ENCODE measurements at places on chromosomes 5 and 9.

- DNase-seq, result no peak
Measured at GRCh38 chr5:27124590-27124989, 86.2 kb upstream of the CDH9 start.

GRCh38 chr9:98159790-98160189 is 32.6 kb downstream of the CORO2A start:
- DNase-seq, result no peak

DNA sequence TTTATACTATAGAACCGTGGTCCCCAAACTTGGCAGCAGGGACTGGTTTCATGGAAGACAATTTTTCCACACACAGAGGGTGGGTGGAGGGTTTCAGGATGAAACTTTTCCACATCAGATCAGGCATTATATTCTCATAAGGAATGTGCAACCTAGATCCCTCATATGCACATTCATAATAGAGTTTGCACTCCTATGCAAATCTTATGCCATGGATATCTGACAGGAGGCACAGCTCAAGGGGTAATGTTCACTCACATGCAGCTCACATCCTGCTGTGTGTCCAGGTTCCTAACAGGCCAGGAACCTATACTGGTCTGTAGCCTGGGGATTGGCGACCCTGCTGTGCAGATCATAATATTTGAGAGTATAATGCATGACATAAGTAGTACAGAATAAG is 1802.2 kb upstream of the ACO1 start:
- DNase-seq, result no peak

DNA sequence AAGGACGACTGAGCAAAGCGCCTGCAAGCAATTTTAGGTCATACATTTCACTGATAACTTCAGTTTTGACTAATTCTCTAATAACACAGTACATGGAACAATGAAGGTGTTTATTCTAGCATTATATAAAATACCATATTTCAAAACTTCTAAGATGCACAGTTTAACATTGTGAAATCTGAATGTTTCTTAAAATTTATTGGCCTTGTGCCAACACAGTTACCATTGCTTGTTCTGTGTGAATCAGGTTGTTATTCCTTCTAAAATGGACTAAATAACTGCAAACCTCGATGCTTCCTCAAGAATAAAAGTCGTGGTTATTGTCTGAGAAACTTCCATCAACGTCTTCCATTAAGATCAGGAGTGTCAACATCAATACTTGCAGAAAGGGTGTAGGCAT is 8.0 kb downstream of the MCC start:
- DNase-seq, result no peak

DNA sequence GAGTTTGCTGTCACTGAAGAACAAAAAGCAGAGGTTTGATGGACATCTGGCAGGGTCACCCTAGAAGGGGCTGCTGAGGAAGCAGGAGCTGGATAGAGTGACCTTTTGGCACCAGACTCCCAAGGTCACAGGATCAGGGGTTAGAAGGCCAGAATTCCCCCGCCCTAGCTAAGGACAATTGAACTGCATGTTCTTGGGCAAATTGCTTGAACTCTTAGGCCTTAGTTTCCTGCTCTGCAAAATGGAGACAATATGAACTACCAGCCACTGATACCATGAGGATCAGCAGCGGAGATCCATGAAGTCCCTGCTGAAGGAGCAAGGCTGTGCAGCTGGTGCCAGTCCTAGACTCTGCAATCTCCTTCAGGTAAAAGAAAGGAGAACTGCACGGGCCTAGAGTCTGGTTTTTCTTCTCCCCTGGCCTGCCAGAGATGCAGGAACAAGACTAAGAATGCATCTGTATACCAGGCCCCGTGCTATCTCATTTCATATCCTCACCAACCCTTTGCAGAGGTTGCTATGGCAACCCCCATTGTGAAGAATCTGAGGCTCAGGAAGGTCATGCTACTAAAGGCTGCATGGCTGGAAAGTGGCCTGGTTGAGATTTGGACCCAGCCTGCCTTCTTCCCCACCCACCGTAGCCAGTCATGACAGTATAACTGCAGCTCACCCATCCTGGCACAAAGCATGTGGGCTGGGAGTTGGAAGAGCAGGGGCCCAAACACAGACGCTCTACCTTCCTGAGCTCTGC is 33.7 kb downstream of the CAMK2A start:
- no peak for DNase-seq

GRCh38 chr5:13253111-13253510 is 691.4 kb downstream of the DNAH5 start:
- no peak for DNase-seq

- no peak for DNase-seq
Measured at GRCh38 chr5:87674235-87674634, 261.5 kb upstream of the CCNH start.

DNA sequence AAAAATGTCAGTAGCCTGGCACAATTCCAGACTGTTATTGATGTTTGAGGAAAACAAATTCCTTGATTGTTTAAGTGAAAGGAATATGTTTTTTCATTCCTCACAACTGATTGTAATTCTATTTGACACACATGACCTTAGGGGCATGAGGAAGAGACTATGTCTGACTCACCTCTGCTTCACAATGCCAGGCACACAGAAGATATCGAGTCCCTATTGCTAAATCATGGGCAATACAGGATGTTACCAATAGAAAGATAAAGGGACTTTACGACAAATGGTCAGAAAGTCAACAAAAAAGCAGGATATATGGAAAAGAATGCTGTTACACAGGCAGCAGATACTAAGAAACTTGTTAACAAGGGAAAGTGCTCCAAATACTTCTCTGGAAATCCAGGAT is 1903.5 kb downstream of the EFNA5 start:
- no peak for DNase-seq

DNA sequence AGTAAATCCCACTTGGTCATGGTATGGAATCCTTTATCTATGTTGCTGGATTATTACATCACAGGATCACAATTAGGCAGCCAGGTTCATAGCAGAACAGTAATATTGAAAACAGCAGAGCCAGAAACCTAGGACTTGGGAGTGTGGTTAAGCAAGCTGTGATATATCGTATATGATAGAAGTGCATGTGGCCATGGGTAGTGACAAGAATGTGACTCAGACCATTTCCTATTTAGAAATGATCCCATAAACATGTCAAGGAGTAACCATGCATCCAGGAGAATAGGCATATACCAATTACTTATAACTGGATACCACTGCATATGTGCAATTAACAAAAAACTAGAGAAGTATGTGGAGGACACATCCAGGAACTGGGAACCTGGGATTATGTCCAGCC is 31.2 kb downstream of the AMBP start:
- DNase-seq, result no peak

DNA sequence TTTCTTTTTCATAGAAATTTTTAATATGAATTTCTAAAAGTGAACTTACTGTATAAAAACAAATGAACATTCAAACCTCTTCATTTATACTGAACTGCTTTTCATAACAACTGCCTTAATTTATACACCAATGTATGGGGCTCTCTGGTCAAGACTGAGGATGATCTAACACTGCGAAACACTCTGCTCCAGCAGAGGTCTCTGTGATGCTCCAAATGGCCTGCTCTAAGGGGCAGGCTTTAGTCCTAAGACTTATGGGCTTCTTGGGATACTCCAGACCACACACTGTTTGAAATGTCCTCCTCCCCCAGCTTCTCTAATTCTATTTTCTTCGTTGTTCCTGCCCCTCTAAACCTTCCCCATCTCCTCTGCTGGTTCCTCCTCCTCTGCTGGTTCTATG is 58.5 kb downstream of the LIFR start:
- no peak for DNase-seq

DNA sequence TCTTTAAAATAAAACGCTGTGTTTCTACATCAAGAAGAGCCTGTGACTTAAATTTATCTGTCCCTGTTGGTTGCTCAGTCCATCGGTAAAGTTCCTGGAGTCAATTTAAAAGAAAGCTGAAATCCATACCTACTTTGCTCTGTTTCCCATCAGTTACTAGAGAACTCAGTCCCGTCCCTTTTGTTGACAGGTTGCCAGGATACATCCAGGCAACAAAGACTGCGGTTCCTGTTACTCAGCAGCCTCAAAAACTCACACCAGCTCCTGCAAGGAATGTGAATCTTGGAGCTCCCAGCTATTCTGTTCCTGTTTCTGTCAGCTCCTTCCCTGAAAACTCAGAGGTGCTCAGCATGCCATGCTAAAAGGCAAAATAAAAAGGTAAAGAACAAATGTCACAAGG is at the start of gene ZNF474:
ZNF474 (plus strand) TSS at position 241 of the 400 bp plus-strand sequence. CDS start 22,445 bp downstream, outside the sequence.
- DNase-seq, result no peak

- no peak for DNase-seq
Measured at GRCh38 chr5:145936401-145937131, at the start of gene SH3RF2. Gene SH3RF2, plus strand, starts transcription at chr5:145936578. Its CDS starts 1,351 bp downstream, at chr5:145937929.

DNA sequence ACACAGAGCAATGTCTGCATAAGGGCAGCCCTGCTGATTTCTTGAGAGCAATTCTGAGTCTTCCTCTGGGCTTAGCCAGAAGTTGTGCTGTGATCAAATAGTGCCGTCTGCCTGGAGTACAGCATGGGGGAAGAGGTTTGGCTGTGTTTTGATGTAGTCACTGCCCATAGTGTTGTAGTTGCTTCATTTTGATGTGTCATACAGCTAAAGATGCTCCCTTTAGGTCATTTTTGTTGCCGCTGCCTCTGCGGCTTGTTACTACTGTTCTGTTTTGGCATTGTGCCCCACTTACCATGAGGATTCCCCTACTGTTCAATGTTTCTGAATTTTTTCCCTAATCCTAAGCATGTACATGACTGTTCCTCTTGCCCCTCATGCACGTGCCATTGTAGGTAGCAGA is 23.0 kb downstream of the SLC36A1 start:
- no peak for DNase-seq

DNA sequence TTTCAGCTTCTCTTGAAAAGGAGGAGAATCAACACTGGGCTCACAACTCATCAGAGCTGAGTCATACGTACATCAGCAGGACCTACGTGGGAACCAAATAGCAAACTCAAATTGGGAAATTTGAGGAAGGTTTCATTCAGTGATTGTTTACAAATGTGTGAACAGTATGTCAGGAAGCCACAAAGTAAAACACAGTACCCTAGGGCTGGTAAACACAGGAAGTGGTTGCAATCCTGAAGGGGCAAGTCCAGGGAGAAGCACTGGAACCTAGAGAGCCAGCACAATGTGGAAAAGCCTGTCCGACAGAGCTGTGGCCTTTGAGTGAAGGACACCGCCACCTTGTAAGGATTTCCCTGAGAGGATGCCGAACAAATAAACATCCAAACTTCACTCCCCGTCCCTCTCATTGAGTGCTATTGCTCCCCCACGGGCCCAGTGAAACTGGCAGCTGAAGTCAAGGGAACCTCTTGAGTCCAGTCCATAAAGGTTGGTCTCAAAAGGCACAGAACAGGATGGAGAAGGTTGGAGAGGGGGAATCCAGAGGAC is 26.7 kb upstream of the RICTOR start:
- DNase-seq, result no peak

DNA sequence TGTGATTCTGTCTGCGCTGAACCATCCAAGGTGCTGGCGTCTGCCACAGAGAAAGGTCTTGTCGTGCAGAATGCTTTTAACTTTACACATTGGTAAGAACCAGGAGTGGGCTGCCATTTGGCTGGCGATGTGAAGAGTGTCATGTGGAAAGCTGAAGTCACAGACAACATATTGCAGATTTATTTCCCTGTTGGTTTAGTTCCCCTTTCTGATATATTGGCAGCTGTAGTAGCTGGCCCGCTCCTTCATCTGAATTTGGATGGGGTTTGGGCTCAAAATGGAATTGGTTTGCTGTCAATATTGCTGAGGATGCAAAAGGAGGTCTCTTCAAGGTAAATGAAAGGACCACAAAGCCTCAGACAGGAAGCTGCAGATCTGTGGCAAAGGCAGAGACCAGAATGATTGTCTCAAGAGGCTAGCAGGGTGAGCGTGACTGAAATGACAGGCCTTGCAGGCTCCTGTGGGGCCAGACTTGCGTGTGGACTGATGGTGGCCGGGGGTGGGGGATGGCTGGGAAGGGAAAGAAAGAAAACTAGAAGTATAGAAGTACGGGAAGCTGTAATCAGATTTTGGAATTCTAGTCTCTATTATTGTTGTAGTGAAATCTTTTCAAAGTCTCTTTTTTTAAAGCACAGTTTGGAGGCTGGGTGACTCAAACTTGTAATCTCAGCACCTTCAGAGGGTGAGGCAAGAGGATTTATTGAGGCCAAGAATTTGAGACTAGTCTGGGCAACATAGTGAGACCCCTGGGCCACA is 25.1 kb upstream of the CD180 start:
- DNase-seq, result no peak

GRCh38 chr5:149959406-149960236 is 937 bp upstream of the SLC26A2 start:
- no peak for DNase-seq

DNA sequence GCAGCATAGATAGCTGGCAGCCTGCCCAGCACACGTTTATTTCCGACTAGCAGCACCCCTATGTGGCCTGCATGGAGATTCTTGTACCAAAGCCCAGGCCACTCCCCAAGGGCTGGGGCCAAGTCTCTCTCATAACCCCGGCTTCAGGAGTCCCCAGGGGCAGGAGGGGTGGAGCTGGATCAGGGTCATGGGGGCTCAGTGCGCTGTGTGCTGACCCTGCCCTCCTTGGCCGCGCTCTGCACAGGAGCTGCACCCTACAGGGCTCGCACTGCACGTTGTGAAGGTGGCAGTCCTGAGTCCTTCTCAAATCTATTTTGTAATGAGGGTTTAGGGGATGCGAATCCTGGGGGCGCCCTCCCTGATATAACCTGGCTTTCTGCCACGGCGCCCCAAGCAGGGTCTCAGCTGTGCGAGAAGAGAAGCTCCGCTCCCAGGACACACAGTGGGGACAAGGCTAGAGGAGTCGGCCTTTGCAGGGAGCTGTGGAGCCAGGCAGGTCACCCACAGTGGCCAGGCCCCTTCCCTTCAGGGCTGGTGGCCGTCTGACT is 28.6 kb downstream of the NKD2 start:
- DNase-seq, result peak; percentile 9

- DNase-seq, result no peak
Measured at GRCh38 chr5:73233461-73234203, 60.6 kb downstream of the TMEM174 start.

GRCh38 chr9:93918061-93918460 is 37.1 kb downstream of the BARX1 start:
- no peak for DNase-seq

DNA sequence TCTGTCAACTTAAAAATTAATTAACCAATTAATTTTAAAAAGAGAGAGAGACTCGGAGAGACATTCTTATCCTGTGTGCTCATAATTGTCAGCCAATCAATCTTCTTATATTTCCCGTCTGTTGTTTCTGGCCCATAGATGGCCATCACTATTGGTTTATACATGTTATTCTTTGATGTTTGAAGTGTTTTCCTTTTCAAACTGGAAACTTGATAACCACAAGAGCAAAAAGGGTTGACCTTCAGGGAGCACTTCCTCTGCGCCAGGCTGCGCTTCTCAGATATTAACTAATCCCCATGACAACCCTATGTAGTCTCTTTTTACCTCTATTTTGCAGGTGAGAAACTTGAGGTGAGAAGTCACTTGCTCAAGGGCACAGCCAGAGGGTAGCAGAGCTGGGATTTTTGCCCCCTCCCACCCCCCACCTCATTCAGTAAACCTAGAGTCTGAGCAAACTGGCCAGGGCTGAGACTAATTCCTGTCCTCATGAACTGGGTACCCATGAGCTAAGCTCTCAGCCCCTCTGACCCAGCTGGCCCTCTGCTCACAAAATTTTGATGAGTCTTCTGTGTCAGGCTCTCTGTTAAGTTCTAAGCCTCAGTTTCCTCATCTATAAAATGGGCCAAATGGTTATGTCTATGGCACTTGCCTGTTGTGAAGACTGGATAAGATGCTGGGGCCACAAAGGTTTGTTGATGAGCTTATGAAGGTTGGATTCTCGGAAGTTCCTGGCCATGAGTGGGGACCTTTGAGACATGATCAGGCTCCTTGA is 86.0 kb upstream of the SH3PXD2B start:
- DNase-seq, result no peak
